Ovary (tissue), 10 donors: ENCODE measurements at places on chromosomes 16 and 17. TPM values are rescaled to one million over a fixed set of nuclear protein-coding genes. Genes with fewer than 3 reads are reported as not detected.

The MPP2 gene
- polyA plus RNA-seq, result 2.9 TPM

The VTN gene
- polyA plus RNA-seq, result 1.5 TPM

The UBE2O gene
- polyA plus RNA-seq, result 15.4 TPM

The TBC1D3E gene
- not detected for polyA plus RNA-seq

The VPS35 gene
- 67.5 TPM for polyA plus RNA-seq

The SLC35G6 gene
- not detected for polyA plus RNA-seq

The KRTAP4-5 gene
- not detected for polyA plus RNA-seq

The CIBAR2 gene
- polyA plus RNA-seq, result 0.18 TPM

DNA sequence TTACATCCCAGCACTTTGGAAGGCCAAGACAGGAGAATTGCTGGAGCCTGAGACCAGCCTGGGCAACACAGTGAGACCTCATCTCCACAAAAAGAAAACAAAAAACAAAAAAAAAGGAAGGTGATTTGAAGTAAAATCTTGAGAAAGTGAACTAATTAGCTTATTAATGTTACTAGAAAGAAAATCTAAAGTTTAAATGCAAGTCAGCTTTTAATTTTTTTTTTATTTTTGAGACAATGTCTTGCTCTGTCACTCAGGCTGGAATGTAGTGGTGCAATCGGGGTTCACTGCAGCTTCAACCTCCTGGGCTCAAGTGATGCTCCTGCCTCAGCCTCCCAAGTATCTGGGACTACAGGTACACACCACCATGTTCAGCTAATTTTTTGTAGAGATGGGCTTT lies 3.5 kb upstream of the CTCF start:
- no peak overlapping the region for H3K27ac ChIP-seq
- H3K4me3 ChIP-seq, result no peak overlapping the region
- H3K27me3 ChIP-seq, result no peaks in the 10 kb centered on the region
- H3K36me3 ChIP-seq, result no peaks in the 10 kb centered on the region
- H3K4me1 ChIP-seq, result no peaks in the 10 kb centered on the region
- DNase-seq, result no peak

DNA sequence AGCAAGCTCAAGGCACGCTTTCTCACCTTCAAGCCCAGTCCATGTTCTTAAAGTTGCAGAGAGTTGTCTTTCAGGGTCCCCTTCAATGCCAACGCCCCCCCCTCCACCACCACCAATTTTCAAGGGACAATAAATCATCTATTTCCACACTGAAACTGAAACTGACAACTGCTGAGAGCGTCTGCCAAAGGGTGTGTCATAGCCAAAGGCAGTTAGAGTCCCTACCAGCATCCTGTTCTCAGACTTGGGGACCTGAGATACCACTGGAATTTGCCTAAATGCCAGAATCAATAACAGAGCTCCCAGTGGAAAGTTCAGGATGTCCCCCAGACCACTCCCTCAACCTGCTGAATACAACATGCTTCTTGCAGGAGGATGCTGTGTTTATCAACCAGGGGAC lies 133.2 kb upstream of the SOX9 start:
- no peaks in the 10 kb centered on the region for H3K36me3 ChIP-seq
- DNase-seq, result no peak
- H3K4me1 ChIP-seq, result no peaks in the 10 kb centered on the region
- no peak overlapping the region for H3K4me3 ChIP-seq

- no peak overlapping the region for H3K27ac ChIP-seq
- H3K36me3 ChIP-seq, result no peaks in the 10 kb centered on the region
- no peaks in the 10 kb centered on the region for H3K4me1 ChIP-seq
- DNase-seq, result no peak
These were observed 12.2 kb downstream of the DBNDD1 start for GRCh38 chr16:90007015-90007414.

- DNase-seq, result no peak
- H3K36me3 ChIP-seq, result no peaks in the 10 kb centered on the region
- no peak overlapping the region for H3K4me3 ChIP-seq
- peaks cover 2% of the 10 kb centered on the region for H3K4me1 ChIP-seq
These were observed 28.2 kb upstream of the TNFRSF13B start for GRCh38 chr17:16999931-17000625.

- H3K36me3 ChIP-seq, result no peaks in the 10 kb centered on the region
- no peaks in the 10 kb centered on the region for H3K27me3 ChIP-seq
- no peak overlapping the region for H3K27ac ChIP-seq
These were observed 279.3 kb upstream of the KIF2B start for GRCh38 chr17:53543472-53543871.

GRCh38 chr17:45143767-45144198 lies 4.5 kb upstream of the HEXIM1 start:
- H3K36me3 ChIP-seq, result no peaks in the 10 kb centered on the region
- H3K4me3 ChIP-seq, result peak overlapping the region; percentile 47
- peaks cover 9% of the 10 kb centered on the region for H3K4me1 ChIP-seq
- H3K27me3 ChIP-seq, result no peaks in the 10 kb centered on the region

DNA sequence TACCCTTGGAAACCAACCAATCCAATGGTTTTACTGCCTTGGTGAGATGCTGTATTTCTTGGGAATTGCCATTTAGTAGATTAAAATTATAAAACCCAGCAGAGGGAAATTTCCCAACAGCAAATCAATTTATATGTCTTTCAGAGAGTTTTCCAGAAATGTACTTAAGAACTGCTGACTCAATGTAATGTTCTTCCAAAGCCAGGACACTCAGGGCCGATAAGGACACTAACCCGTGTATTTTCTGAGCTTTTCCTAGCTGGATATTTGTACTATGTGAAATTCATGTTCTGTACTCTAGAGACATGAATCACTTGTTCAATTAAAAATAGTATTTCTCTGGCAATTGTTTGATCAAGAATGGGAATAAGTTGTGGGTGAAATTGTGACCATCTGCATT lies 121.4 kb downstream of the KCNJ2 start:
- no peak overlapping the region for H3K4me3 ChIP-seq
- H3K27me3 ChIP-seq, result no peaks in the 10 kb centered on the region
- no peak overlapping the region for H3K27ac ChIP-seq
- H3K4me1 ChIP-seq, result no peaks in the 10 kb centered on the region
- no peaks in the 10 kb centered on the region for H3K36me3 ChIP-seq
- DNase-seq, result no peak

DNA sequence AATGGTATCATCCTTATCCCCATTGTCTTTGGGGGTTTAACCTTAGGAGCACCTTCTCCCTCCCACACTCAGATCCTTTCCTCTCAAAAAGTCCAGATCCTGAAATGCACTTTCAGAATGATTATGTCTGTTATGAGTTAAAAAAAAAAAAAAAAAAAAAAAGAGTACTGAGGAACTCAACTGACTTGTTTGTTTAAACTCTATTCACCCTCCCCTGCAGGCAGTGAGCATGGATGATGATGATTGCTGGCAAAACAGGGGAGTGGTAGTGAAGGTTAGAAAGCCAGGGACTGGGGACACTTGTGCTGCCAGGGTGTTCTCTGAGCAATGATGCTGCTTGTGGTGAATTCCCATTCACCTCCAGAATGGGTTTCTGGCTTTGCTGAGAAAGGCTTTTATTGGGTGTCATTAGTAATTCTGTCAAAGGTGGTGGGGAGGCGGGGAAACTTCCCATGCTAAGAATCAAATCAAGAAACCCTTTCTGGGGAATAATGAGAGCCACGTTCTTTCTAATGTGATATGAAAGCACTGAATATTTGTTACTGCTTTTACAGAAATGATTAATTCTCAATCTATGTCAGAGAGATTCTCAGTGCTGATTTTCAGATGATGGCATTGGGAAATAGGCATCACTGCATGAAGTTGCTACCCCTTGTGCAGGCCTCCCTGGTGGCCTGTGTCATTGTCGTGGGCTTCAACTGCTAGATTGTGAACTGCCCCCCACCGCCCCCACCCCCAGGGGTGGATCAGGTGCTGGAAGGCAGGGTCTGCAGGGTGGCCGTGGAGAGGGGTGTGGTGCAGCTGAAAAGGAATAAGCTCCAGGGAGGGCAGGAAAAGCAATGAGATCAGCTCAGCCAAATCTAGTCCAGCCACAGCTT lies 14.1 kb downstream of the CCL4 start:
- H3K4me3 ChIP-seq, result no peak overlapping the region
- no peaks in the 10 kb centered on the region for H3K36me3 ChIP-seq
- no peaks in the 10 kb centered on the region for H3K27me3 ChIP-seq
- no peak overlapping the region for H3K27ac ChIP-seq
- H3K4me1 ChIP-seq, result no peaks in the 10 kb centered on the region
